Pulmonary artery endothelial cell (primary cell): ENCODE measurements at places on chromosomes 2 and 18.

- DNase-seq: no peak
Measured at GRCh38 chr2:119333360-119333759, 33.3 kb downstream of the C2orf76 start.

- no peak for DNase-seq
Measured at GRCh38 chr18:48919547-48919946, 31.2 kb downstream of the SMAD7 start.

DNA sequence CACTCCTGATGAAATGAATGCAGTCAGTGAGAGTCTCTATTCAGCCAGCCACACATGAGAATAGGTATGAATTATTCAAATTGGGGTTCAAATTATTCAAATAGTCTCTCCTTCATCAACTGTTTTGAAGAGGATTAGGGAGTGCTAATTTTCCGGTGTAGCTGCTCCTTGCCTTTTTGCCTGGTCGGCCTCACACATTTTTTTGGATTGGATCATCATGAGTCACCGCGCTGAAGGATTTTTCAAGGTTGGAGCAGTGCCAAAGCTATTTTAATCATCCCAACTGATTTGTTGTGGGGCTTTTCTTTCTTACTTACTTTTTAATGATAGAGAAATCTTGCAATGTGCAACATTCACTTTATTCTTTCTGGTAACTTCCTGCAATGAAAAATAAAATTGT, 2.4 kb upstream of the DTNA start:
- DNase-seq: peak; percentile 61

DNA sequence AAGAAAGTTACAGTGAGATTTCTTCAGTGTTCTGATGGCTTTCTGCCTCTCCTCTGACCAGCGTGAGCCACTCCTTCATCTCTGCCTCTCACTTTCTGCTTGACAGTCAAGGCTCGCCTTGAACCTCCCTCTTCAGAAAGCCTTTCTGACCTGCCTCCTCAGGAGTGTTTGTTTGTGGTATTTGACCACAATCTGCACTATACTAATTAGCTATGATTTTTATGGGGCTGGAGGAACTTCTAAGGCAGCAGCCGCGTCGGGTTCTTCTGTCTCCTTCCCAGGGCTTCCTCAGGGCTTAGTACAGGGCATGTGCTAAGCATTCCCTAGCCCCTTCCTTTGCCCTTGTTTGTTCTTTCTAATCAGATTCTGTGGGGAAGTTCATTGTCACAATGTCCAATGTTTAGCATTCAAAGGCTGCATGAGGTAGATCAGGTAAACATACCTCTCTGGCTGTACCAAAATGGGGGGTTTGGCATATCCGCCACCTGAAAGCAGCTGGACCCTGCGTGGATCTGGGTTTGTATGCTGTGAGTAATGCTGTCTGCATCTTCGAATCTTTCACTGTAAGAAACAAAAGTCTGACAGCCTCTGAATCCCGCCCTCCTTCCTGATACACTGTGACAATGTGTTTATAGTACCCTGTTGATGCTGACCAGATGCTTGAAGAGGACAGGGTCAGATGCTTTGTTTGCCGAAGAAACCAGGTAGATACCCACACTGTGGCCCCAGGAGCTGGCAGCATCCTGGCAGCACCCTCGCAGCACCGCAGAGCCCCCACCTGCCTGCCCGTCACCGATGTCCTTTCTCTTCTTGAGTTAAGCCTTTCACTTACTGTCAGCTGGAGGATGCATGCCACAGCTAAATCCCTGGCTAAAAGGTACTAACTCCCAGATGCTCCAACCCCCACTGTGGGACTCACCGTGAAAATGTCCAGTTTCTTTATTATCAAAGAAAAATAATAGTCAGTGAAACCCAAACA, 260.8 kb upstream of the HDAC4 start:
- DNase-seq: no peak

GRCh38 chr2:85804583-85804982, 50.8 kb downstream of the ATOH8 start:
- no peak for DNase-seq

GRCh38 chr2:61420991-61421544, 49.8 kb downstream of the USP34 start:
- no peak for DNase-seq

DNA sequence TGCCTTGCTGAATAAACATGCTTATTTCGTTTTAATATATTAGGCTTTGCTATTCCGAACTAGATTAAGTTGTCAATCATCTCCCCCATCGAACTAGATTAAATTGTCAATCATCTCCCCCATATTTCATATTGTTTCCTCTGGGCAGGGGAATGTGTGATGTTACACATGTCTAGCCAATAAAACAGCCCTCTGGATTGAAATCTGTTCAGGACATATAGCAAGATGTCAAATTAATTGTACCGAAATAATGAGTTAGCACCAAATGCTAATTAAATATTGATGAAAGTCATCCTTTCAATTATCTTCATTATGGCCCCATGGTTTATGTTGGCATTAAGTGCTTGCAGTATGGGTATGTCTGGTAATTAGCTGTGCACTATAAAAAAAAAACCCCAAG, 135.5 kb downstream of the SPOPL start:
- no peak for DNase-seq

DNA sequence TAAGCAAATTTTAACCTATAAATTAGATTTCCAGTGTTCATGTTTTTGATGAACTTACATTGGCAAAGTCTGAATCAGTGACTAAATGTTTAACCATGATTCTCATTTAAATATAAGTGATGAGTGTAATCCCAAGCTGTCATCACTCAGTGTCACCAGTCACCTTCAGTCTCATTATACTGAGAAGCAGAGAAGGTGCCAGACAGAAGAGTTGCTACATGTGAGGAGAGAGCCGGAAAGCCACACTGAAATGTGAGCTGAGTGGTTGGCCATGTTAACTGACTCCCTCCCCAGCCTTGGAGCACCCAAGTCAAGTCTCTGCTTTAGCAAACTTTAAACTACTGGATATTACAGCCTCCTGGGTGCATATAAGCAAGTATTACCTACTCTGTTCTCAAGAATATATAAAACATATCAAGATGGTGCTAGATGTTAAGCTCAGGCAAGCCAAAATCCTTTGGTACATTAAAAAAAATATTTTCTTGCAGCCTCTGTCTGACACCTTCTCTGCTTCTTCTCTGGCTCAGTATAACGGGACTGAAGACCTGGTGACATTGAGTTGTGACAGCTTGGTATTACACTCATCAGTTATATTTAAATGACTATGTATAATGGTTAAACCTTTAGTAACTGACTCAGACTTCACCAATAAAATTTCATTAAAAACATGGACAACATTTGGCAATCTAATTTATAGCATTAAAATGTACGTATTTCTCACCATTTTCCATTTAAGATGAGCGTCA, 75.8 kb upstream of the MAP3K20 start:
- DNase-seq: no peak

GRCh38 chr18:41347057-41347456, 608.0 kb upstream of the PIK3C3 start:
- no peak for DNase-seq

- DNase-seq: no peak
Measured at GRCh38 chr18:7383002-7383980, 152.4 kb downstream of the LRRC30 start.

- no peak for DNase-seq
Measured at GRCh38 chr2:206584323-206585116, 57.8 kb upstream of the FAM237A start.

DNA sequence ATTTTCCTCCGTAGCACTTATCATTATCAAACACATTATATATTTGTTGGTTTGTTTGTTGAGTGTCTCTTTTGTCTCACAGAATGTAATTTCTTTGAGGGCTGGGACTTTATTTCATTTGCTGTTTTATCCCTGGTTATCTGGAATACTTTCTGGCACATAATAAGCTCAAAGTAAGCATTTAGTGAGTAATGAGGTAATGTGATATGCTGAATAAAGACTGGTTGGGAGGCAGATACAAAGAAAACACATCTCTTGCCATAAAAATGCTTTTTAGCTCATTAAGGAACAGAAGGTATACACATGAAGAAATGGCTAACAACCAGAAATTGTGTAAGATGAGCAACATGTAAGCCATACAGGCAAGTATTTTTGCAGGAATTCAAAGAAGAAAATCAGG, 1411.8 kb downstream of the LRP1B start:
- DNase-seq: no peak
